ENCODE measurements at places on chromosomes 5 and 9.

DNA sequence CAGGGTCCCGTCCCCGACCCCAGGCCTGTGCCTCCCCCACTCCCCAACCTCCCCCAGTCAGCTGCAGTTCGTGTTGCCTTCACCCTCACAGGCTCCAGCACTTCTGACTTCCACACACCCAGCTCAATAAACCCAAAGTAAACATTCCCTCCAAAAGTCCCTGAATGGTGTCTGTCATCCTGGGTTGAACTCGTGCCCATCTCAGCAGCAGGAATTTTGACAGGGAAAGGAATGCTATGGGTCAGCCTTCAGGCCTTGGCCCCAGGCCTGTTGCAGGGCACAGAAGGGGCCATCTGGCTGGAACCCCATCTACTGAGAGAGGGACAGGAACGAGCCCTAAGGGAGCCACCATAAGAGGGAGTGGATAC is 29.6 kb upstream of the CNOT6 start:
- no peak for DNase-seq

- DNase-seq = no peak
Observed at GRCh38 chr5:39892708-39893107, 467.9 kb upstream of the DAB2 start.

- DNase-seq = no peak
Observed at GRCh38 chr5:9713356-9713755, 83.2 kb upstream of the TAS2R1 start.

DNA sequence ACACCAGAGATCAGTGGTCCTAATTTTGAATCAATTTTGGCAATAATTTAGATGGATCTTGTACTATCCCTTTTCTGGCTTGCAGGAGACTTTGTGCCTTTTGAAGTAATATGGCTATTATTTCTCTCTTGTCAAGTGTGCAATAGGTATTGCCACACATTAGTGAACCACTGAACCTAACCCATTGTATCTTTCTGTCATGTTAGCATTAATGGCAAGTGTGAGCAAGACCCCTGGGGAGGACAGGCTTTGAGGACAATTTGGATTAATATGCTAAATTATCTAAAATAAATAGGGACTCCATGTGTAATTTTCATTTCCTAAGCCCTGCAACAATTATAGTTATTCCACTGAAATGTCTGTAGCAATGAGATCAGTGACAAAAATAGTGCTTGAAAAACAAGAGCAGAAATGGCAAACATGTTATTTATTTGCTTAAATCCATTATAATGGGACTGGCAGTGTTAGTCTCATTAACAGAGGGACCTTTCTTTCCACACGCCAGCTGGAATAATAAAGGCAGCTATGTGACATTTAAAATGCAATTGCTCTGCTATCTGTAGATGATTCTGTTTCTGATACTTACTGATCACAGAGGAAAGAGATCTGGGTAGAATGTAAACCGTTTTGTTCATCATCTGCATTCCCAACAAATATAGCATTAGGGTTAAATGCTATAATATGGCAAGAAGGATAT is 753.3 kb upstream of the ZNF608 start:
- no peak for DNase-seq

DNA sequence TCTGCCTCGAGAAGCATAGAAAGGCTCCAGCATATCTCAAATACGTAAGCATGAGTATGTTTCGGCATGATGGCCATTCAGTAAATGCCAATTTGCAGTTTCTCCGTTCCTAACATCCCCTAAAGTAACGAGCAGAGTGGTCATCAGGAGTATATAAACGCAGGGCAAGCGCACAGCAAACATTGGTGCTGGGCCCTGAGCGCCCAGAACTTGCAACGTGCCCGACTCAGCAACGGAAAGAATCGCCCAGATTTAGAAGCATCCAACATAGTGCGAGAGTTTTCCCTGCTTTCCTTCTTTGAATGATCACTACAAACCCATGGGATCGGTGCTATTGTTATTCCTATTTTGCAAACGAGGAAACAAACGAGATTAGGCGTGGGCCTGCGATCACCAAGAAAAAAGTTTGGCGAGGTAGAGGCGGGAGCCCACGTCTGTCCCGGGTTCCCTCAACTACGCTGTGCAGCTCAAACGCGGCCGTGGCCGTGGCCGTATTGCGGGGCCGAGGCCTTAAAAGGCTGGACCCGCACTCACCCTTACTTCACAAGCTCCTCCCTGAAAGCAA is 505 bp downstream of the RPS14 start:
- DNase-seq = peak; percentile 10

- DNase-seq = no peak
Observed at GRCh38 chr9:84710701-84711397, 41.3 kb downstream of the NTRK2 start.

- DNase-seq = no peak
Observed at GRCh38 chr5:128257076-128257475, 173.5 kb downstream of the SLC12A2 start.

- DNase-seq = no peak
Observed at GRCh38 chr9:137744632-137745183, 125.9 kb downstream of the EHMT1 start.

DNA sequence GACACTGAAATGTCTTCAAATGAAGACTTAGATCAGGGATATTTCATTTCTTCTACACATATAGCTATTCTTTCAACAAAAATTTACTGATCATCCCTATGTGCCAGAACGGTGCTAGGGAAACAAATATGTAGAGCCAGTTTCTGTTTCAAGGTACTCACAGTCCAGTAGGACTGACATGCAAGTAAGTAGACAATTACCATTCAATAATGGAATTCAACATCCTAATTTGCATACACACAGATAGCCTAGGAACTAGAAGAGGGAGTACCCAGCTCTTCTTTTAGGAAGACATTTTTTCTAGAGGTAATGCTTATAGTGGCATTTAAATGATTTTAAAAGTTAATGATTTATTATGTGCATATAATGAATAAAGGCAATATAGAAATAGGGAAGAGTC is 388.8 kb downstream of the ZSWIM6 start:
- no peak for DNase-seq

GRCh38 chr9:26033336-26033735 is 355.1 kb upstream of the TUSC1 start:
- no peak for DNase-seq

DNA sequence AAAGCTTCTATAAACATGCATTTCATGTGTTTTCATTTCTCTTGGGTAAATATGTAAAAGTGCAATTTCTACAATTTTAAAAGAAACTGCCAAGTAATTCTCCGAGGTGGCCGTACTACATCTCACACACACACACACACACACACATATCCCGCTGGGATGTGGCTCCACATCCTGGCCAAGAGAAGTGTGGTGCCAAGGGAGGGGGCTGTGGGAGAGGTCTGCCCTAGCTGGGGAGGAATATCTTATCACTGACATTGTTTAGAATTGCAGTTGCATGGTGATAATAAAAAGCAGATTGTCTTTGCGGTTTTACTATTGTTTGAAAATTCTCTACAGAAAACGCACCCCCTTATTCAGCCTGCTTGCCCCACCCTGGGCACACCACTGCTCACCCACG is 558.4 kb downstream of the BNC2 start:
- DNase-seq = no peak
